ENCODE measurements at places on chromosomes 2 and 18.
A peak's percentile ranks its signal among the peaks of the same experiment; 100 is the strongest.

DNA sequence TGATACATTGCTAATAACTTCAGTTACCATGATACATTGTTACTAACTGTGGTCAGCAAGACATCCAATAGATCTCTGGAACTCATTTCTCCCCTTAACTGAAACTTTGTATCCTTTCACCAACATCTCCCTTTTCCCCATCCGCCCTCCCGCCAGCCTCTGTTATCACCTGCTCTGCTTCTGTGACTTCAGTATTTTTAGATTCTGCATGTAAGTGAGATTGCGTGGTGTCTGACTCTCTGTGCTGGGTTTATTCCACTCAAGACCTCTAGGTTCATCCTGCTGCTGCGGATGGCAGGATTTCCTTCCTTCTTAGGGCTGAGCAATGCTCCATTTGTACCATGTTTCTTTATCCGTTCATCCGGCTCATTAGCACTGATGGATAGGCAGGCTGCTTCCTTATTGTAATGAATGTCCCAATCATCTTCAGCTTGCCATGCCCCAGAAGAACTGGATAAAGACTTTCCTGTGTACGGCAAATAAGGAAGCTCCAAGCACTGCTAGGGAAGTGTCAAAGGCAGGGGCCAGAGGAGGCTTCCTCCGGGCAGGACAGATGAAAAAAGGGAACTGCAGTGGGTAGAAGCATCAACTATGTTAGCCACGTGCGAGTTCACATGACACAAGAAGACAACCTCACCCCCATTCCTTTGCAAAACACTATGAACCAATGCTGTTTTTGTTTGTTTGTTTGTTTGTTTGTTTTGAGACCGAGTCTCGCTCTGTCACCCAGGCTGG lies 113.4 kb downstream of the EIPR1 start:
- H3K36me3 ChIP-seq, result no peaks in the 10 kb centered on the region
- no peak overlapping the region for H3K4me3 ChIP-seq
- no peak overlapping the region for H3K27ac ChIP-seq
- DNase-seq, result no peak

- no peak for DNase-seq
- no peaks in the 10 kb centered on the region for H3K36me3 ChIP-seq
- no peaks in the 10 kb centered on the region for H3K4me1 ChIP-seq
- H3K27me3 ChIP-seq, result no peaks in the 10 kb centered on the region
- H3K4me3 ChIP-seq, result no peak overlapping the region
These were observed 676.1 kb upstream of the CELF4 start for GRCh38 chr18:38241736-38242135.

DNA sequence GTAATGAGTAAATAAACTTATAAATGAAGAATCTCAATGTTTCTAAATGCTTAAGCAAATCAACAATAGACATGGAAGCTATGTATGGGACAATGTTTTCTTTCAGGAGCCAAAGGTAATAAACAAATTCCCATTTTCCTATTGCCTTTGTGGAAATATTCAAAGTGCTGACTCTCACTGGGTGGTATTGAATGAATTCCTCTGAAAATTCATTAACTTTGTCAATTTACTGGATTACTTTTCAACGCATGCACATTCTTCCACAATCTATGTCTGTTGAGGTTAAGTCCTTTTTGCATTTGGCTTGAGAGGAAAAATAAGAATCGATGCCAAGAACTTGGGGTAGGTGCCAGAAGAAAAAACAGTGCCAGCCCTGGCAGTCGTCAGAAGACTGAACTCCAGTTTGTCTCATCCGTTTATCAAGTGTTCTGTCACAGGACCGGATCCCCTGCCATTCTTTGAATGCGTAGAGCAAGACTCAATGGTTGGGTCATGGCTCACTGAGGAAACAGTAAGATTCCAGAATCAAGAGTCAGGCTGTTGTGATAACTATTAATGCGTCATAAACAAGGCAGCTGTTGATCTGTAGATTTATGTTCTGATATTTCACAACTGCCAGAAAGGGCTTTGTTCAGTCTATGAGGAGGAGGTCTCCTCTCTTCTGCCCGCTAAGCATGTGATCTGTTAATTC lies 133.3 kb downstream of the GFPT1 start:
- no peak overlapping the region for H3K4me3 ChIP-seq
- H3K4me1 ChIP-seq, result no peaks in the 10 kb centered on the region
- no peak for DNase-seq
- peaks cover 3% of the 10 kb centered on the region for H3K27me3 ChIP-seq
- no peak overlapping the region for H3K27ac ChIP-seq

- H3K4me1 ChIP-seq, result no peaks in the 10 kb centered on the region
- H3K4me3 ChIP-seq, result no peak overlapping the region
- H3K36me3 ChIP-seq, result no peaks in the 10 kb centered on the region
- no peak for DNase-seq
These were observed 359.4 kb upstream of the RAB12 start for GRCh38 chr18:8249811-8250210.

DNA sequence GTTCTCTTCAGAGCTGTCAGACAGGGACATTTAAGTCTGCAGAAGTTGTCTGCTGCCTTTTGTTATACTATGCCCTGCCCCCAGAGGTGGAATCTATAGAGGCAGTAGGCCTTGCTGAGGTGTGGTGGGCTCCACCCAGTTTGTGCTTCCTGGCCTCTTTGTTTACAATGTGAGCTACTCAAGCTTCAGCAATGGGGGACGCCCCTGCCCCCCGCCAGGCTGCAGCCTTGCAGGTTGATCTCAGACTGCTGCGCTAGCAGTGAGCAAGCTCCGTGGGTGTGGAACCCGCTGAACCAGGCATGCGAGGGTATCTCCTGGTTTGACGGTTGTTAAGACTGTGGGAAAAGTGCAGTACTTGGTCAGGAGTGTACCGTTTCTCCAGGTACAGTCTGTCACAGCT lies 24.0 kb upstream of the PAIP2B start:
- no peaks in the 10 kb centered on the region for H3K36me3 ChIP-seq
- no peaks in the 10 kb centered on the region for H3K4me1 ChIP-seq
- H3K27ac ChIP-seq, result no peak overlapping the region
- no peak for DNase-seq
- no peaks in the 10 kb centered on the region for H3K27me3 ChIP-seq
- H3K4me3 ChIP-seq, result no peak overlapping the region

DNA sequence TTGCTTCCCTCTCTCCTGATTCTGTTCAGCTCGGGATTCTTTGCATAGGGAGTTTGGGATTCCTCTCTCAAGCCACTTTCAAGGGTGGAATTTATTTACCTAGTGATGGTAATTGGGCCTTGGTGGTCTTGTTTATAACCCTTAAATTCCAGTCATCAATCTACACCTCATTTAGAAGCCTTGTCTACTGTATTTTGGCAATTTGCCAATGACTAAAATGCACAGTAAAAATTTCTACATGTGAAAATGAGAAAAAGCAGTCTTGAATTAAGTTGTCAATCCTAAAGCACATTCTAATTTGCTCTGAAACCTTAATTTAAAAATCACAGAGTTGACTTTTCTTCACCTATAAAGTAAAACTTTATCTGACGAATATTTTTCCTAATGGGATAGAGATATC lies 749.2 kb upstream of the CRIM1 start:
- no peak overlapping the region for H3K4me3 ChIP-seq
- no peaks in the 10 kb centered on the region for H3K36me3 ChIP-seq
- H3K27me3 ChIP-seq, result no peaks in the 10 kb centered on the region
- no peak overlapping the region for H3K27ac ChIP-seq
- no peaks in the 10 kb centered on the region for H3K4me1 ChIP-seq

GRCh38 chr2:176002688-176003210 lies 682 bp upstream of the LNPK start:
- no peaks in the 10 kb centered on the region for H3K36me3 ChIP-seq
- DNase-seq, result no peak
- peak overlapping the region; percentile 64 for H3K4me3 ChIP-seq
- H3K4me1 ChIP-seq, result peaks cover 12% of the 10 kb centered on the region
- peak overlapping the region; percentile 77 for H3K27ac ChIP-seq

DNA sequence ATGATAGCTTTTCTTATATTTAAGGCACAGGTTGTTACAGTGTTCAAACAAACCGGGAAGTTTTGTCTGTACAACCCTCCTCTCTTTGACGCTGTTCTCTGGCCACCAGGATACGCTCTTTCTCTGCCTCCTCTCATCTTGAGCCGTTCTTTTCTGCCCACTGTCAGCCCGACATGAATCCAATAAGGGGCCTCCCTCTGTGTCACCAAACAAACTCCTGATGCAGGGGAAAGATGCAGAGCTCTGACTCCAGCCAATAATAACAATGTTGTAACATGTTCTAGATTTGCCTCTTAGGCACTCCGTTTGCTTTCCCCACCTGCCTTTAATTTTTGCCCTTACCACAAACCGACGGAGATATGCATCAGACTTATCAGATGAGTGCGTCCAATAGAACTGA lies 449.3 kb downstream of the SLC4A3 start:
- no peaks in the 10 kb centered on the region for H3K36me3 ChIP-seq
- H3K27me3 ChIP-seq, result no peaks in the 10 kb centered on the region
- DNase-seq, result no peak
- H3K4me3 ChIP-seq, result no peak overlapping the region
- H3K27ac ChIP-seq, result no peak overlapping the region
- H3K4me1 ChIP-seq, result no peaks in the 10 kb centered on the region

GRCh38 chr2:120109186-120110061 lies 96.5 kb downstream of the EPB41L5 start:
- H3K4me3 ChIP-seq, result no peak overlapping the region
- no peaks in the 10 kb centered on the region for H3K4me1 ChIP-seq
- peak; percentile 62 for DNase-seq
- H3K27ac ChIP-seq, result peak overlapping the region; percentile 7
- no peaks in the 10 kb centered on the region for H3K36me3 ChIP-seq
- H3K27me3 ChIP-seq, result no peaks in the 10 kb centered on the region

- no peak overlapping the region for H3K4me3 ChIP-seq
- H3K27me3 ChIP-seq, result no peaks in the 10 kb centered on the region
- H3K27ac ChIP-seq, result no peak overlapping the region
- no peak for DNase-seq
- H3K4me1 ChIP-seq, result no peaks in the 10 kb centered on the region
These were observed 67.5 kb downstream of the CDH20 start for GRCh38 chr18:61400716-61401115.

DNA sequence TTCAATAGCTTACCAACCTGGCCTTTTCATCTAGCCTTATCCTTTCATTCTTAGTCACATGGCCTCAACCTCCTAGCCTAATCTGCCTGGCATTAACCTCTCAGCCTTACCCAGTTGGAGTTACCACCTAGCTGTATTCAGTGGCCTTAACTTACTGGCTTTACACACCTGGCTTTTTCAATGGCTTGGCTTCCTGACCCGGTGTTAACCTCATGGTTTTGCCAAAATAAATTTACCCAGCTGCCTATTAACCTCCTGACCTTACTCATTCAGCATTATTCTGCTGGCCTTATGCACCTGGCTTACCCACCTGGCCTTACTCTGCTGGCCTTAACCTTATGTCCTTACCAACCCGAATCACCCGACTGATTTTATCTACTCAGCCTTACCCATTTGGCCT lies 135.5 kb upstream of the ZSWIM2 start:
- H3K27ac ChIP-seq, result no peak overlapping the region
- no peaks in the 10 kb centered on the region for H3K4me1 ChIP-seq
- no peak for DNase-seq
- no peaks in the 10 kb centered on the region for H3K27me3 ChIP-seq

GRCh38 chr2:85778646-85779379 lies 25.0 kb downstream of the ATOH8 start:
- DNase-seq, result no peak
- H3K27me3 ChIP-seq, result no peaks in the 10 kb centered on the region
- H3K4me1 ChIP-seq, result no peaks in the 10 kb centered on the region
- no peak overlapping the region for H3K4me3 ChIP-seq
- H3K36me3 ChIP-seq, result no peaks in the 10 kb centered on the region

DNA sequence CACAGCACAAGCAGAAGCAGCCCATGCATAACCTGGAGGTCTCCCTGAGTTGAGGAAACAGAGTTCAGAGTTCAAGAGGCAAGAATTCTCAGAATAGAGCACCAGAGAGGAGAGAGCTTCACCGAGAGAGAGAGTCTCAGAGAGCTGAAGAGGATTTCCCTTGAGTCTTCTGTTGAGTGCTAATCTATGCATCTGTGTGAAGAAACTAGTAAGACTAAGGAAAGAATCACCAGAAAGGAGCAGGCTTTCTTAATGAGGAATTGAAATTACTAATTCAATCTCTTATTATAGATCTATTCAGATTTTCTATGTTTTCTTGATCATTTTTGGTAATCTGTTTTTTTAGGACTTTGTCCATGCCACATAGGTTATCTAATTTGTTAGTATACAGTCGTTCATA lies 89.3 kb upstream of the CTAGE1 start:
- no peaks in the 10 kb centered on the region for H3K36me3 ChIP-seq
- H3K4me1 ChIP-seq, result no peaks in the 10 kb centered on the region
- no peak for DNase-seq
- no peak overlapping the region for H3K27ac ChIP-seq
- peaks cover 2% of the 10 kb centered on the region for H3K27me3 ChIP-seq
- H3K4me3 ChIP-seq, result no peak overlapping the region

DNA sequence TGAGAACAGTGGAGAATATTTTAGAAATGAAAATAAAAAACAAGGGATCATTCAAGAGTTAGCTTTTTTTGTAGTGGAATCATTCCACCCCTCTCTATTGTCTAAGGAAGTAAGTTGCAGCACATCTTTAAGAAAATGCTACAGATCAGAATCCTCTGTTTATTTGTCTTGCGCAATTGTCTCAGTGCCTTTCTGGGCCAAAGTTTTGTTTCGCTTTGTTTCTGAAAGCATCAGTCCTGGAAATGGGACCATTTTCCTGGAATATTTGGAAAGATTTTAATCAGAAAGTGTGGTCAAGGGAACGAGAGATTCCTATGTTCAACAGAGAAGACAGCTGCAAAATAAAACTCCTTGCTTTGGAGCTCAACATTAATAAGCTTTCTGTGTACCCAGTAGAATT lies 74.0 kb downstream of the NRXN1 start:
- H3K4me1 ChIP-seq, result no peaks in the 10 kb centered on the region
- no peak overlapping the region for H3K27ac ChIP-seq
- DNase-seq, result no peak
- H3K27me3 ChIP-seq, result no peaks in the 10 kb centered on the region

DNA sequence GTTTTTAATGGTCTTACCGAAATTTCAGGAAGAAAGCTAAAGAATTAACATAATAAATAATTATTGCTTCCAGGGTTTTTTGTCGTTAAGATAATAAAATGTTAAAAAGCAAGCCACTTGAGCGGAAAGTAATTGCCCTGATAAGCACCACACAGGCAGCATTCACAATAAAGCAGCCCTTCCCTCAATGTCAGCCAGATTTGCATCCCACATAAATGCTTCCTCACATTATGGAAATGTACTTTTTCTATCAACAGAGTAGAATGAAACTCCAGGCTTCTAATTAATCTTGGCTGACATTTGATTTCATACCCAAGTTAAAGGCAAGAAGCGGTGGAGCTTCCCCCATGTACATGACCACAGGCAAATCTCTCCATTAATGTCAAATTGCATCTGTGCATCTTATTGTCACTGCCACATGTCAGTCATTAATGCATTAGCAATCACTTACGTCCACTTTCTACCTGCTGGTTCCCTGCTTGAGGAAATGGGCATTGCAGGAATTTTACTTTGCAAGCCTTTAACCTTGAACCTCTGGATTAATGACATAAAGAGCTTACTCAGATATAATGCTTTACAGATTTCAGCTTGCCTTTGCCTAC lies 26.2 kb downstream of the PTPRM start:
- H3K27me3 ChIP-seq, result no peaks in the 10 kb centered on the region
- no peak overlapping the region for H3K4me3 ChIP-seq
- no peak for DNase-seq
- H3K27ac ChIP-seq, result no peak overlapping the region

- DNase-seq, result no peak
- no peak overlapping the region for H3K27ac ChIP-seq
- no peak overlapping the region for H3K4me3 ChIP-seq
- no peaks in the 10 kb centered on the region for H3K36me3 ChIP-seq
- H3K4me1 ChIP-seq, result peaks cover 8% of the 10 kb centered on the region
- no peaks in the 10 kb centered on the region for H3K27me3 ChIP-seq
These were observed 4.1 kb upstream of the FBLN7 start for GRCh38 chr2:112134120-112134519.
